ENCODE measurements at places on chromosomes 1 and 21.

GRCh38 chr21:45981151-45982091 is at the start of gene COL6A1:
Gene COL6A1 (plus strand): TSS chr21:45981770. CDS start chr21:45981851, 81 bp downstream.
- peak; percentile 63 for DNase-seq

DNA sequence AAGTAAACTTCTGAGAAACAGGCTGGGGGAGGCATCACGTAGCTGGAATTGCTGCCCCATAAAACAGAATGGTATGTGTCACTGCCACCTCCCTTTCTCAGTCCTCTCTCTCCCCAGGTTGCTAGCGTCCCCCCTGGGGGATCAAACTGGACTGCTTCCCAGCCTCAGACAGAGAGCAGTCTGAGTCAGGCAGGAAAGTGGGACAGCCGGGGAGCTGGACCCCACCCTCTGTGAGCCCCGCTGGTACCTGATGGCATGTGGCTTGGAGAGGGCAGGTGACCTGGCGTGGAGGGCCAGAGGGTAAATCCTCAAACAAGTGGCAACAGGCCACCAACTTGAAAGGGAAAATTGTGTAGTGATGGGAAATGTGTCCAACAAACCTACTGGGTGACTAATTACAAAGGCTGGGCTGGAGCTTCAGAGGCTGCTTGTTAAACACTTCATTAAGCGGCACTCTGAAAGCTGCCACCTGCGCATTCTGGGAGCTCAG is 1.0 kb upstream of the SFN start:
- DNase-seq = no peak

GRCh38 chr1:41537251-41537650 is 52.8 kb upstream of the EDN2 start:
- no peak for DNase-seq

- DNase-seq = no peak
These were observed 602.9 kb downstream of the NPHP4 start for GRCh38 chr1:5389101-5389885.

- no peak for DNase-seq
These were observed 59.0 kb upstream of the PGD start for GRCh38 chr1:10339815-10340214.

- DNase-seq = no peak
These were observed 113.8 kb downstream of the CAMTA1 start for GRCh38 chr1:6898974-6899539.

DNA sequence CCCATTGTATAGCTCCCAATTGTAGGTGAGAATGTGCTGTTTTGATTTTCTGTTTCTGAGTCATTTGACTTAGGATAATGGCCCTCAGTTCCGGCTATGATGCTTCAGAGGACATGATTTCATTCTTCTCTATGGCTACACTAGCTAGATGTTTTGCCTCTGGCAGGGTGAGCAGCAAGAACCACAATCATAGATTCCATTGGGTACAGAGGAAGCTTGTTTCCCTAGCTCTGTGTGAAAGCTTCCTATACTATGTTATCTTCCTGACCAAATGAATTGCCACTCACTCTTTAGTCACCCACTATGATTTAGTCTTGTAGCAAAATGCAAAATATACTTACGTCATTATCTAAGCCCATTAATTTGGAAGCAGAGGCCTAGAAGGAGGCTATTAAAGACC is 616.3 kb downstream of the PLA2G4A start:
- no peak for DNase-seq

- DNase-seq = no peak
These were observed 157.4 kb upstream of the PROX1 start for GRCh38 chr1:213830371-213830770.

DNA sequence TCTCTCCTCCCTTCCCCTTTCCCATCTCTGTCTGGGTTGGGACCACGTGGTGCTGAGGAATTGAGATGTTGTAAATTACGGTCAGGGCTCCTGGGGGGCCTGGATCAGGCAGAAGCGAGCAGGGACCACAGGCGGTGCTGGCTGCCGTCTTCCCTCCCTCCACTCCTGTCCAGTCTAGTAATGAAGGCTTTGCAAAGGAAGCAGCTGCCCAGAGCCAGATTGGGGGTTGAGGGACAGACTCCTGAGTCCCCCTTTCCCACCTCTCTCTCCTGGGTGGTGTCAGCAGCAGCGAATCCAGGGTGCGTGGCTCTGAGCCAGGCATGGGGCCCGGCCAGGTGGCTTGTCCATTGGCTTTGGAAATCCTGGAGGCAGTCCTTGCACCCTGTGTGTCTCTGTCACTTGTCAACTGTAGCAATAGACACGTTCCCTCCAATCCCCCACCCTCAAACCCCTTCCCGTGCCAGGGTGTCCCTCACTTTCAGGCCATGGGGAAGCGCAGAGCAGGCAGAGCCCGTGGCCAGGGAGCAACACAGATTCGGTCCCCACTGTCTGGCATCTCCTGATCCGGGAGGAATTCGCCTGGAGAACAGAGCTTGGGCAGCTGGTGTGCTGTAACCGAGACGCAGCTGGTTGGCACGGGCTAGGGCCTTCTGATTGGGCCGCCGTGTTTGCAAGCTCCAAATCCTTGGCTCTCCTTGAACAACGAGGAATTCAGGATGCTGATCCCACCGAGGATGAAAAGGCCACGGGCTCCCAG is 64.8 kb upstream of the WNT4 start:
- DNase-seq = no peak

- DNase-seq = peak; percentile 50
These were observed 13.3 kb upstream of the TFF1 start for GRCh38 chr21:42379426-42380215.

DNA sequence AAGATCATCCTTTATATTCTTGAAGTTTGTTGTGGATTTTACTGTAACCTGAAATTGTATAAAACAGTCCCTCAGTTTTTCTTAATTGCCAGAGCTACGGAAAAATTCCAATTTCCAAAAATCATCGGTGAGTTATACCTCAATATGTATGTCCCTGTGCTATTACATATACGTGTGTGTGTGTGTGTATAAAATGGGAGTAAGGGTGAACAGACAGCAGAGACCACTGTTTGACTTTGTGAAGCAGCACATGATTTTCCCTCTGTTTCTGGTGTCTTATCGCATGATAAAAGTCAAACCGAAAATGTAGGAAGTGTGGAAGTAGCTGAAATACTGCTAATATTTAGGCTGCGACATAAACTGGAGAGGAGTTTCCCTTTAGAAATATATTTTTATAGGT is 1.2 kb downstream of the OR2T1 start:
- DNase-seq = no peak

GRCh38 chr21:34133392-34133791 is 60.0 kb downstream of the MRPS6 start:
- no peak for DNase-seq

DNA sequence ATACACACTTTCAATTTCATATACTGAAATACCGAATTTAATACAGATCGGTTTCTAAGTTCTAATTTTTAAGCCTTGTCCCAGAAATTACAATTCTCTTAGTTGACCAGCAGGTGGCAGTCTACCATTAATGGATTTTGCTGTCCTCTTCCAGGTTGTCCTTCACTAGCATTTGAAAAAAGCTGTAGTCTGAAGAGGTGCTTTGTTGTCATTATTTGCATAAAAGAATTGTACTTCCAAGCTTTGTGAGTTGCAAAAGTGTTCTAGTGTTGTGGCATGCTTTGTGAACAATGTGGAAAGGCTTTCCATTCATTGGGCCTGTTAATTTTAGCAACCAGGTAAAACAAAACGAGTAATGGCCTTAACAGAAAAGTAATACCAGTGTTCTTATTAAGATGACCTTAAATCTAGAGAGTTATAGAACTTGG is 193.6 kb downstream of the RPS6KC1 start:
- DNase-seq = peak; percentile 58

DNA sequence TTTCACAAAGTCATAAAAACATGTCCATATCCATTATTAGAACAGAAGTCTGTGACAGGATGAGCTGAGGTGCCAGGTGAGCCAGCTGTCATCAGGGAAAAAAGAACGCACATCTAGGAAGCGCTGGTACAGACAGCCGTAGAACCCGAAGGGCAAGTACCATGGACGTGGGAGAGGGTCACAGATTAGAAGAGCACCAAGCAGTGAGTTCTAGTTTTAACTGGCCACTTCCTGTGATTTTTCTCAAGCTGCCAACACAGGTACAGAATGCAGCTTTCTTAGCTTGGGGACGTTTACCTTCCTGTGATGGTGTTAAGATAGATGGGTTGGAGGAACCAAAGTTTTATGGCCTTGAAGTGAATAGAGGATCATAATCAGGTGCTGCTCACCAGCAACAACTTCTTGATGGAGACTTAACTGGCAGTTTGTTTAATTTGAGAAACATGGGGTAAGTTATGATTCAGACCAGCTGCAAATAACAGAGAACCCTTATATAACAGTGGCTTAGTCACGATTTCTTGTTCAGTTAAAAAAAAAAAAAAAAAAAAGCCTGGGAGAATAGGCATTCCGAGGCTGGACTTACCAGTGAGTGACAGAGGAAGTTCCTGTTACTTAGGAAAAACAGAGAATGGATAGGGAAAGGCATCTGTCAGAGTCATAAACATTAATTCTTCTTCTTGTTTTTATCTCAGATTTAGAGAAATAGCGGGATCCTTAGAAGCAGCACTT is 30.9 kb downstream of the AGT start:
- no peak for DNase-seq

DNA sequence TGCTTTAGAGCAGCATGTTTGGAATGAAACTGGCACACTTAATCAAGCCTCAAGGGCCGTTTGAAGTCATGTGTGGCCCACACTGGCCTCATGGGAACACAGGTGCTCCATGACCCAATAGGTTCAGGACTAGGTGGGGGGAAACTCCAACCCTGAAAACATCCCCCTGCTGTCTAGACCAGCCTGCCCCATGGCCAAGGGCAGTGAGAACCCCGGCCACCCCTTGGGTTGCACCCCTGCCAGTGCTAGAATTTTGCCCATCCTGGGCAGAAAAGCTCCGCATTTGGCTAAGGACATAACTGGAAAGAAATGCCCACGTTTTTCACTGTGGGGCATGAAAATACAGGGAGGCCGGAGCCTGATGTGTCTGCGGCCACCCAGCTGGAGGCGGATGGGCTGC is 6.1 kb upstream of the PTGER3 start:
- DNase-seq = no peak

DNA sequence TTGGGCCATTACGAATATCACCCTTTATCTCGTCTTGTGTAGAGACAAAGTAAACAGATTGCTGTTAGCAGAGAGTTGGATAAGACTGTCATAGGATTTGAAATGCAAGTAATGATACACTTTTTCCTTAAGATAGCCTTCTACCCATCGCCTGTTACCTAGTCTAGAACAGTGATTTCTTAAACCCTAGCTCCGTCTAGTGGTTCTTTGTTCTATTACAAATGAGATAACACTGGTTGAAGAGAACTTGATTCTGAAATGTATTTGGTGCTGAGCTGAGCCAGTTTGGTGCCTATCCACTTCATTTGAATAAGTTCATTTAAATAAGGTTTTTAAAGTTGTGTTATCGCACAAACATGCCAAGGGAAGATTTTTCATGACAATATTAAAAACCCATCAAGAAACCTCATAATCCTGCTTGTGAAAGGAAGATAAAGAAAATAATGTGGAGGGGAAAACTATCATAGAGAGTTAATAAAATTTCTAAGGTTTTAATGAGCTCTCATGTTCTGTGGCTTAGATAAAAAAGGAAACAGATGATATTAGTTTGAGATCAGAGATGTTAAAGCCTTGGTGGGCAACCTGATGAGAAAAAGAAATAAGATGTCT is 1.5 kb upstream of the KCNH1 start:
- peak; percentile 19 for DNase-seq

DNA sequence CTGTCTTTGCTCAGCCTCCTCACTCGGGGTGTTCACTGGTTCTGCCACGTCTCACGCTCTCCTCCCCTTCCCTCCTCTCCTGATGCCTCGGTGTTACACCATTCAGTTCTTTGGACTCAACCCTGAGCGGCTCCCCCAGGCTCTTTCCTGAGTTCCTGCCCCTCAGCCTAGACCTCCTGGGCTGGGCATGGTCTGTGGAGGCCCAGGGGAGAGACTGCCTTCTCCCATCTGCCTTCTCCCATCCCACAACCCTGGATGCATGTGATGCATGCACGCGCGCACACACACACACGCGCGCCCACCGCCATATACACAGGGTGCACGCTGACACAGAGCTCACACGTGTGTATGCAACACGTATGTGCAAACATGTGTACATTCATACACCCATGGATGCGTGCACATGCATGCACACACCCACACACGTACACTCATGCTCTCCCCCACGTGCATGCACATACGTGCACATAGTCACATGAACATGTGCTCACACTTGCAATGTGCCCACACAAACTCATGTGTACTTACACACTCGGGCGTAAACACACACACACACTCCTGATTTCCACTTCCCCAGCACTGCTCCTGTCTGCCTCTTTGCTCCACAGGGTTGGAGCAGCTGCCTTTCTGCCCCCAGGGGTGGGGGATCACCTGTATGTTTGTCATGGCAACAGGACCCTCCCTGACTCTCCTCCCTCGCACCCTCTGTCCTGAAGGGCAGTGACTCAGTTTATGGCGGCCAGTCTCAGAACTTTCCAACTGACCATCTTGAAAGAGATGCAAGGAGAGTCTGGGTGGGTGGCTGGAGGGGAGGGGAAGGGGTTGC is 59.0 kb downstream of the HUNK start:
- no peak for DNase-seq

GRCh38 chr1:6154525-6155319 is 25.4 kb downstream of the CHD5 start:
- DNase-seq = no peak

DNA sequence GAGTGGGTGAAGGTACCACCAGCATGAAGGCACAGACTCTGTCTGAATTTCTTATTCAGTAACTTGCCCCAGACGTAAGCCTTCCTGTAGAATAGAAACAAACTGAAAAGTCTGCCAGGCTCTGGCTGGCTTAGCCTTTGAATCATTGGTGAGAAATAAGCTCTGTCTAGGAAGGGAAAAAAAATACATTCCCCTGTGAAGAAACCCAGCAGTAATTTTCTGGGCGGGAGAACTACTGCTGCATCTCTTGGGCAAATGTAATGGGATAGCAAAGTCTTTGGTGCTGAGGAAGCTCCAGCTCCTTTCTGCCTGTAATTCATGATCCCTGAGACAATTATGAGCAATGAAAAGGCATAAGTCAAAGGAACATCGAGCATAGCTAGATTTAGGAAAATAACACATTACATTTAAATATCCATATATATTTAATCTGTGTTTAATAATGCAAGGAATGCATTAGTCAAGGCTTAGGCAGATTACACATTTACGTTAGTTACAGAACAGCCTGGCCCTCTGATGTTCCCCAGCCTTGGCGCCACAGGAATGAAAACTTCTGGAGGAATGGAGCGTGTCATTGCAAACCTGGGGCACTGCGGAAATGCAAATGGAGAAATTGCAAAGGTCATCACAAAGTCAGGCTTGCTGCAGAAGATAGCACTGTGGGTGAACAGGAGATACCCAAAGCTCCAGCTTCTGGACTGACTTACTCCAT is 216.3 kb upstream of the CAMK1G start:
- no peak for DNase-seq

DNA sequence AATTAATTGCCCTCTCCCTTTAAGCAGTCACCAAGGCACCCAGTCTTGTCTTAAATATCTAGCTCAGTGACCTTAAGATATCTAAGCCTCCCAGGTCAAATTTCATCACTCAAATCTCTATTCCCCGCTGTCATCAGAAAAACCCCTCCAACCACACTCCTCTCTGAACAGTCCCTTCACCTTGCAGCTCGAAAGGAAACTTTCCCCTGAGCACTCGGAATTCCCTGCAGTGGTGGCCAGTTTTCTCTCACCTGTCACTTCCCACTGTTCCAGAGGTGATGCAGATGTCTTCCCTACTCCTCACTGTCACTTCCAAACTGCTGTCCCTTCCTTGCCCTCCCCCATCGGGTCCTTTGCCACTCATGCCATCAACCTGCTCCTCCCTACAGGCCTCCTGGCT is 15.3 kb upstream of the SSX2IP start:
- DNase-seq = no peak
